ENCODE measurements at places on chromosomes 12 and 14.

GRCh38 chr12:57743769-57744168 lies 1.1 kb upstream of the TSPAN31 start:
- no peak for DNase-seq

- no peak for DNase-seq
These were observed 44.5 kb downstream of the HECTD1 start for GRCh38 chr14:31162910-31163649.

DNA sequence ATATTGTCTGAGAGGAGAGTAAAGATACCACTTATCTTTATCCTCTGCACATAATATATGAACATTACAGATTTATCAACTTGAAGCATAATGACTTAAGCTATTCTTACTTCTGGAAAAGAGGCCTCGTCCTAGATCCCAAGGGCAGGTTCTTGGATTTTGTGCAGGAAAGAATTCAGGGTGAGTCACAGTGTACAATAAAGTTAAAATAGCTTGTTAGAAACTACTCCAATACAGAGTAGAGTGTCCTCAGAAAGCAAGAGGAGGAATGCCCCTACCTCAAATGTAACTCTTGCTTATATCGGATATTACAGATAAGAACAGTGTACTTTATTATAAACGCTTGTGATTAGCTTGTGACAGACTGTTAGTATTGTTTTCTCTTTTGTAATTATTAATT lies 41.9 kb upstream of the ABCC9 start:
- no peak for DNase-seq

DNA sequence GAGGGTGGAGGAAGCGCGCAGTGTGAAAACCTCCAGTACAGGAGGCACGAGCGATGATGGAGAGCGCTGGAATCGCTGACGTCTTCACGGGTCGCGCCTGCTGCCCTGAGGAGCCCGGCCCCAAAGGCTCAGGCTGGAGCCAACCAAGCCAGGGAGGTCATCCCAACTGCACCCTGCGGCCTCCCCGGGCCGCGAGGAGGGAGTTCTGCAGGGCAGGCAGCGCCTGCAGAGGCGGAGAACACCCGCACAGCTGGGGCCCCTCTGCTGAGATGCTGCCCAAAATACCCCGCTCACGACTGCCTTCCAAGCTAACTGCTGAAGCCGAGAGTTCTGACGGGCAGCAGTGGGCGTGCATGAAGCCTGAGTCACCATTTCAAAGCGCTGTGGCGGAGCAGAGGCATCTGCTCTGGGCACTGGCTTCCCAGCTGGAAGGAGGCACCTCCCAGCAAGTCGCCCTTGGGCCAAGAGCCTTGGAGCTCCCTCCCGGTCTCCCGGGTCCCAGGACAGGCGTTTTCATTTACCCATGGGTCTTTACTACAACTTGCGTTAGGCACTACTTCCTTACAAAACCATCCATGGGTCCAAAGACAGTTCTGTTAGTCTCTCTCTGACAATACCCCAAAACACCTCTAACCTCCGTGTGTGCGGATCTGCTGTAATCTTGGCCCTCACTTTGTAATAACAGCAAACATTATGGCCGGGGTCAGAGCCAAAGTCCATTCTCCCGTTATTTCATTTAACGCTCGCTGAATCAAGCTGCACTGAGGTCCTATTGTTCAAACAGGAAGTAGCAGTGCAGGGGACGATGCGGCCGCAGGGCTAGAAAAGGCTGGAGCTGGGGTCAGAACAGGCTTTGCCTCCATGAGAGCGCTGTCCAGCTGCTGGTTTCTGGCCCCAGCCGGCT lies 60.1 kb upstream of the RIMBP2 start:
- peak; percentile 39 for DNase-seq

GRCh38 chr14:91934554-91935285 lies 12.8 kb downstream of the FBLN5 start:
- DNase-seq = no peak

DNA sequence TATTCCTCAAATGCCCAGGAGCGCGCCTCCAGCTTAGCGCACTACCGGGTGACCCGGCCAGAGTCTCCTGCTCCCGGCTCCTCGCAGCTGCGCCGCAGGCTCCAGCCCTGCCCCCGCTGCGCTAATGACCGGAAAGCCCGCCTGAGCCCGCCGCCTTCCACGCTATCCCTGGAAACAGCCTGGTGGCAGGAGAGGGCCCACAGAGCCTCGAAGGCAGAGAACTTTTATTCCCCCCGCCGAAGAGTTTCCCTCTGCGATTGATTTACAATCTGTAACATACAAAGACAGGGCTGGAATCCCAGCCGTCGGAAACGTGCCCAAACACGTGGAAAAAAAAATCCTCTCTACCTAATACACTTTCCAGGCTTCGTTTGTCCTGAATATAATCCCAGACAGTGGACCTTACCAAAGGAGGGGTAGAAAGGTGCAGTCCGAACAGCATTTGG lies 1.5 kb downstream of the COL2A1 start:
- DNase-seq = no peak

DNA sequence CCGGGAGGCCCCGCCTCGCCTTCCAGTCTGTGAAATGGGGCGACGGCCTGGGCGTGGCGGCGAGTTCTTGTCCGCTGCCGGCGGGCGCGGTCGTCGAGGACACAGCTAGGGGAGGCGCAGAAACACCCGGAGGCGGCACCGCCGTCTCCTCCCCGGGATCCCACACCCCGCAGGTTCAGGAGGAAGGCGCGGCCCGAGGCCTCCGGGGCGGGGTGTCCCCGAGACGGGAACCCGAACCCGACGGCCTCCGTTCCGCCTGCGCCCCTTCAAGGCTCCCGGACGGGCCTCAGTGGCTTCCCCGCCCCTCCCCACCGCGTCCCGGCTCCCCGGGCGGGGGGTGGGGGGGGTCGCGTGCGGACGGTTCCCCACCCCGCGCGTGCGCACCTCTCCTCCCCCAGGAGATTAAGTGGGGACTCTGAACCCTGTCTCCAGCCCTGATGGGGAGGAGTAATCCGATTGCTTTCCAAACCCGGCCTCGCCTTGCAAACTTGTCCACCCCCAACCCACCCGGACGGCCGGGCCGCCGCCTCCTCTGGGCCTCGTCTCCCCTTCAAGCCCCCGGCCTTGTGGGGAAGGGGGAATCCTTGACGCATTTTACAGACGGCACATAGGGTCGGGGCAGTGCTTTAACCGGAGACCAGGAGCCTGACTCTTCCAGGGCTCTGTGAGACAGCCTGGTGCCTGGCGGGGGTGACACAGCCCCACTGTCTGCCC lies 35.3 kb upstream of the ANKRD9 start:
- DNase-seq = no peak

DNA sequence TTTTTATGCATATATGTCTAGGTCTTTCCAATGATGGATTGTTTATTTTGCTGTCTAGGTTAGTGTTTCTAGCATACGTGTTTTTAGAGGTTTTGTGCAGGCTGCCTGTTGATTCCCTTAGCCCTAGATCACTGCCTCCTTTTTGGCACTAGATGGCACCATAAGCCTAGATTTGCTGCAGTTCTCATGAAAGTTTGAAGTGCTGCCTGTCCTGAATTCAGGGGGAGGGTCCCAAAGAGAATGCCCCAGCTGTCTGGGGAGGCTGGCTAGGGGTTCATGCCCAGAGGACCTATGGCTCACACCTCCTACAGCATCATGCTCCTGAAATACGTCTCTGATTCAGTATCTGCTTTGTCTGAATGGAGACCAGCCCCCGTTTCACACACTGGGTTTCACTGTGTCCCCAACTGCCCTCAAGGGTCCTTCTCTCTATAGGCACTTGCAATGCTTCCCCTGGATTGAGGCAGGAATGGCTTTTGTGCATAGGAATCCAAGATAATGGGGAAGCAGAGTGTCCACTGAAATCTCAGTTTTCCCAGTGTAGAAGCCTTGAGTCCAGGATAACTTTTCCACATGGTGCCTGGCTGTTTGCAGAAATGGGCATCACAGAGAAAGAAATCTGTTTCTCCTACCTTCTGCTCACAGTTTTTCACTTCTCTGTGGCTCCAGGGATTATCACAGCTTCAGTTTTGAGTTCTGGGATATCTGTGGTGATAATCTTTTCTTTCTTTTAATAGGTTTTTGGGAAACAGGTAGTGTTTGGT lies 14.2 kb upstream of the TXNRD1 start:
- peak; percentile 31 for DNase-seq

DNA sequence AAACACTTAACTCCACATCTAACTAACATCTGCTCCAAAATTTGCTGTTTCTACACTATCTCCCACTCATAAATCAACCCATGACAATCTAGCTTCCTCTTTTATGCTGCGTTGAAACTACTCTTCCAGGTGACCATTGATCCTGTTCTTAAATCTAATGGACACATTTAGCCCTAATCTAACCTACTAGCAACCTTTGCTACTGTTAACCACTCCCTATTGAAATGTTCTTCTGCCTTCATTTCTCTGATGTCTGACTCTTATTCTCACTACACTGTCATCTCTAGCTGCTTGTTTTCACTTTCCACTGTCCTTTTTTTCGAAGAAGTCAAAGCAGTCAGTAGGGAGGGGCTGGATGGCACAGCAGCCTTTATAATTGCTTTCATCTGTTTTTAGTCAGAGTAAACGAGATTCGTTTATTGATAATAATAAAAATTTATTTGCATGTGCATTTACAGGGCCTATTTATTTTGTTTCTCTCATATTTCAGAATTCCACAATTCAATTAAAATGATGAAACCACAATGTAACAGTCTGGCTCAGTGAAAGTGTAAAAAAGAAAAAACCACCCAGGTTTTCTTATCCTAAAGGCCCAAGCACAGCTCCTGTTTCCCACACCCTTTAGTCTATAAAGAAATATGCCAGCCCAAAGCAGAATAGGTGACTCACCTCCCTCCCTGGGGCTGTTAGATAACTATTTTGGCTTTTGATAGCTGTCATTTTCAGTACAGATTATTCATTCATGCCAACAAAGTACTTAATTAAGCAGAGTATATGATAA lies 44.9 kb downstream of the ATP2B1 start:
- DNase-seq = no peak

All from activated CD4-positive, alpha-beta T cell treated with anti-CD3 and anti-CD28 coated beads, Interleukin-2, amount 50 U/mL, for 1 hour (primary cell).